ENCODE measurements at places on chromosomes 11 and 22.

DNA sequence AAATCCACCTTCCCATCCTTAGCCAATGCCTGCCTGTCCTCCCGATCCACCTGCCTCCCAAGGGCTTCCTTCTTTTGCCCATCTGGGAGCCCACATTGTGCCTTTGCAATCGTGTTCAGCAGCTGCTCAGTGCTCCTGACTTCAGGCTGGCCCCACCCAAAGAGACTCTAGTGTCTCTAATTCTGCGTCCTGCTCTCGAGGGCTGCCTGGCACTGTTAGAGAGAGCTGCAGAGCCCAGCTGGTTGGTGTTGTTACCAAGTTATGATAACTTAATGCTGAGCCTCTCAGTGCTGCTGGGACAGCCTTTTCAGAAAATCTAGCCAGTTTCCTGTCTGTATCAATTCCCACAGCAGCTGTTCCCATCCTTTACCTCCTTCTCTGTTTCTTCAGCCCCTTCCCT lies 69.1 kb downstream of the MICAL2 start:
- peak; percentile 8 for DNase-seq

DNA sequence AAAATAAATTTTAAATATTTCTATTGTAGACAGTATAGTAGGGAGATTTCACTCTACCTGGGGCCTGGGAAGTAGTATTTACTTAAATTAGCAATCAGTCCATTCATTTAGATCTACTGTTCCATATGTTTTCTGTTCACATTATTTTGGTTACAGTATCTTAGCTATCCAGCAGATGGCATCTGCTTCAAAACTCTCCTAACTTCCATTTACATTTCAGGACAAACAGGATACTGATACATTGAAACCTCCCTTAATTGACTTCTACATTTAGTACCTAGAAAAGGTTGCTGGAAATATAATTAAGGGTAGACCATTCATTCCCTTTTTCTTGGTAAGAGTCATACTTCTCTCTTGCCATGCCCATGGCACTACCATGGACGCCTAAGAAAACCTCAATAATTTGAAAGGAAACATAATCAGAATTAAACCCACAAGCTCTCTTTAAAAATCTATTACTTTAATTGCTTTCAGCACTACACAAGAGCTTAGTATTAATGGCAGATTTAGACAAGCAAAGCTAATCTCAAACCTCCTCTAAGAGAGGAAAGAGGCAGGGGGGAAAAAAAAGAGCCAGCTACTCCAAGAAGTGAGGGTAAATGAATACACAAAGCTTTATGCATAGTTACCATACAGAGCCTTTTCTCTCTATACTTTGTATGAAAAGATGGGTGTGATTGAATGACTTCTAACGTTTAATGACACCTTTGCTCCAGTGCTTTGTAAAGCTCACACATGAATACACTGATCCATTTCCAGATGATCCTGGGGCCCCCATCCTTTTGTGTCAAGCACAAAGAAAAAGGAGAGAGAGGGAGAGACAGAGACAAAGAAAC lies 131.2 kb upstream of the MTMR2 start:
- DNase-seq, result peak; percentile 74

DNA sequence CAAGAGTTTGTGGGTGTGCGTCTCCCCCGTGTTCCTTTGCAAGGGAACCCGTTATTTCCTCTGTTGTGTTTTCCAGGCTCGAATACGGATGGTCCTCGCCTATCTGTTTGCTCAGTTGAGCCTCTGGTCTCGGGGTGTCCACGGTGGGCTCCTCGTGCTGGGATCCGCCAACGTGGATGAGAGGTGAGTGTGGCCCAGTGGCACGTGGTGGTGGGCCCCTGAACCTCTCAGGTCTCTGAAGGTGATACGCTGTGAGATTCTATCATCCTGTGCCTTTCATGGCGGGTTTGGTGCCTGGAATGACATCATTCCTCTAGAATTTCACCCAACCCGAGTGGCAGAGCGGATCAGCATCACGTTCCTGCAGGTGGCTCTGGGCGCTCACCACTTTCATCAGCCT lies 32.5 kb downstream of the NADSYN1 start:
- DNase-seq, result no peak

- no peak for DNase-seq
Observed at GRCh38 chr11:123597859-123598258, 56.6 kb downstream of the SCN3B start.

DNA sequence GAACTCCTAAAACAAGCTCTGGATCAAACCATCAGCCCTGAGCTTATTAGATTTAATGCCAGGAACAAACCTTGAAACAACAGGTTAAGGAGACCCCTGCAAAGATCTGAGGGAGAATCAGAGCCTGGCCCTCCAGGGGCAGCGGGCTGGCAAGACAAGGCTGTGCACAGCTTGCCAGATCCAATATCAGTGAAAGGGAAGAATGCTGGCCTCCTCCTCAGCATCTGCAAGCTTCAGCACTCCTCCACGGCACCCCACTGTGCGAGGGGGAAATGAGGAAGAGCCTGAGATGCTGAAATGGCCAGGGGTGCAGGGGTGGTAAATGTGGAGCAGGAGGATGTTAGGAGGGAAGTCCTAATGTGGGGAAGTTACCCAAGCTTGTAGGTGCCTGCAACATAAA lies 167.0 kb downstream of the TENM4 start:
- no peak for DNase-seq

- peak; percentile 52 for DNase-seq
Observed at GRCh38 chr11:72585762-72586311, 88.4 kb downstream of the PDE2A start.

GRCh38 chr11:8228231-8228630 lies 35.4 kb downstream of the LMO1 start:
- DNase-seq, result no peak

GRCh38 chr11:76700177-76701100 lies 29.9 kb upstream of the LRRC32 start:
- no peak for DNase-seq

DNA sequence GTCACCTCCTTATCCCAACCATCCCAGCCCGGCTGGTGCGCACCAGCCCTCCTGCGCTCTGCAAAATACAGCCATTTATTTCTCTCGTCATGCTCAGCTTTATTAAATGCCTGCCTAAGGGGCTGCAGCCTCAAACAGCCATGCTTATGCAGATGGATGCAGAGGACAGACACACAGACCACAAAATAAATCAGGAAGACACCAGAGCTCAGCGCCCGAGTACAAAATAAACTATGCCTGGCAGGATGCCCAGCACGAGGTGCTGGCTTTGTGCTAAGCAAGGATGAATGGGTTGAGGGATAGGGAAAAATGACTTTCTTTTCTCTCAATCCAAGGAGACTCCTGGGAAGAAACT lies 70.5 kb downstream of the RPUSD4 start:
- peak; percentile 87 for DNase-seq

- DNase-seq, result no peak
Observed at GRCh38 chr11:32434356-32435151, 785 bp downstream of the WT1 start.

DNA sequence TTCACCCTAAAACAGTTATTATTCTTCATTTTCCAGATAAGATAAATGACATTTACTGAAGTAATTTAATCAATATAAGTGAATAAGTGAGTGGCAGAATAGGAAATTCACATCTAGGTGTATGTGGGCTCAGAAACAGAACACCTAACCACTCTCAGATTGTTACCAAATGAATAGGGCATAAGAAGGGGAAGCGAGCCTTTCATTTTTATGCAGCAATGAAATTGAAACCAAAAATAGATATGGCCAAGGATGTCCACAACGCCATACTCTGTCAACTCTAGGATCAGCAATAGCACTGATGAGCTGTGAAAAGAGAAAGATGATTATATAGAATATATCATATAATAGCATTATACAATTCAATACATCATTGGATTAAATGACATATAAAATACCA lies 398.1 kb upstream of the API5 start:
- DNase-seq, result no peak

- no peak for DNase-seq
Observed at GRCh38 chr22:25478528-25478927, 85.9 kb upstream of the GRK3 start.

GRCh38 chr22:36129486-36130388 lies 30.8 kb downstream of the APOL3 start:
- no peak for DNase-seq

DNA sequence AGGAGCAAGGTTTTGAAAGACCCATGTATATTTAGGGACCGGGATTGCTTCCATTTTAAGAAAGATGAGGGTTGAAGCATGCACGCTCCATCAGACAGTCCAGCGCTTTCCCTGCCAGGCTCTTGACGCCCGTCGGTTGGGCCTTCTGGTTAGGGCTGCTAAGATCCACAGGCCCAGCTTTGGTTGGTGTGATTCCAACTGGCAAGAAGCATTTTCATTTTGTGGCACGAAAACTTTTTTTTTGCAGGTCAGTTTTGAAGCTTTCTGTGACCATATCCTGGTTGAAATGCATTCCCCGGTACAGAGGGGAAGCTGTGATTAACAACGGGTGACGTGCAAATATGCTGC lies 34.3 kb upstream of the MPPED1 start:
- DNase-seq, result no peak

GRCh38 chr22:47781024-47781423 lies 1018.6 kb downstream of the TBC1D22A start:
- no peak for DNase-seq

DNA sequence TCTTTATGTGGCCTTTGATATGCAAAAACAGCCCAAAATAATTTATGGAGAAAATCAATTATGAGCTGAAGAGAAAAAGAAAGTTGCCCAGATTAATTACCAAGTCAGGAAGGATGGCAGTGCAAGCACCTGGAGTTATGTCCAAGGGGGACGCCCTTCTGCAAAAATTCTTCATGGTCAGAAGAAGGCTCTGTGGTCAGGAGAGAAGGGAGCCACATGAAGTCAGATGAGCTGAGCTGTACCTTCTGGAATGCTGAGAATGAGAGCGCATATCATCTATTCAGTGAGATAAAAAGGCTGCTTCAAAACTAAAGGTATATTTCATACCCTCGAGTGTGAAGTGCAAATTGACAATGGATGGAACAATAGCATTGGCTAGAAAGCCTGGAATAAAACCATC lies 607.4 kb downstream of the NTM start:
- no peak for DNase-seq

GRCh38 chr11:95443386-95443785 lies 212.4 kb upstream of the SESN3 start:
- DNase-seq, result no peak

GRCh38 chr11:5671831-5672230 lies 13.0 kb downstream of the TRIM5 start:
- DNase-seq, result no peak

DNA sequence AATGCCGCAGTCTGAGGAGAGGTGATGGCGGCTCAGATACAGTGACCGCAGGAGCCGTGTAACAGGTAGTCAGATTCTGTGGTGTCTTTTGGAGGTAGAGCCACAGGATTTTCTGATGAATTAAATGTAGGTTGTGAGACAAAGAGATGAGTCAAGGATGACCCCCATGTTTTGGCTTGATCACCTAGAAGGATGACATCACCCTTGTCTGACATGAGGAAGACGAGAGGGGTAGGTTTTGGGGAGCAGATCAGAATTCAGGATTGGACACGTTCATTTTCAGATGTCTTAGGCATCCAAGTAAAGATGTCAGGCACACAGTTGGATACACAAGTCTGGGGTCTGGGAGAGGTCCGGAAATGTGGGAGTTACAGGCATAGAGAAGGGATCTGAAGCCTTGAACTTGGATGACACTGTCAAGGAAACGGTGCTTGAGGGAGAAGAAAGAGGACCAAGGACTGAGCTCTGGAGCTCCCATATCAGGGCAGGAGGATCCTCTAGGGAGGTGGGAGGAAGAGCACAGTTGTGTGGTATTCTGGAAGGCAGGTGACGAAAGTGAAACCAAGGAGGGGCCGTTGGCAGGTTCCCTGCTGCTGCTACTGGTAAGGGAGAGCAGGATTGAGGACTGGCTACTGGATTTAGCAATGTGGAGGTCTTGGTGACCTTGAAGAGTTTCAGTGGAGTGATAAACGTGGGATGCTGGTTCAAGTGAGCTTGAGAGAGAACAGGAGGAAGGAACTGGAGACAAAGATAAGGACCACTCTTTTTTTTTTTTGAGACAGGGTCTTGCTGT lies 12.6 kb upstream of the GDPD5 start:
- no peak for DNase-seq

GRCh38 chr11:57217053-57217452 lies 20.0 kb downstream of the APLNR start:
- no peak for DNase-seq

- DNase-seq, result peak; percentile 80
Observed at GRCh38 chr22:44586999-44587736, 89.1 kb upstream of the RTL6 start.

DNA sequence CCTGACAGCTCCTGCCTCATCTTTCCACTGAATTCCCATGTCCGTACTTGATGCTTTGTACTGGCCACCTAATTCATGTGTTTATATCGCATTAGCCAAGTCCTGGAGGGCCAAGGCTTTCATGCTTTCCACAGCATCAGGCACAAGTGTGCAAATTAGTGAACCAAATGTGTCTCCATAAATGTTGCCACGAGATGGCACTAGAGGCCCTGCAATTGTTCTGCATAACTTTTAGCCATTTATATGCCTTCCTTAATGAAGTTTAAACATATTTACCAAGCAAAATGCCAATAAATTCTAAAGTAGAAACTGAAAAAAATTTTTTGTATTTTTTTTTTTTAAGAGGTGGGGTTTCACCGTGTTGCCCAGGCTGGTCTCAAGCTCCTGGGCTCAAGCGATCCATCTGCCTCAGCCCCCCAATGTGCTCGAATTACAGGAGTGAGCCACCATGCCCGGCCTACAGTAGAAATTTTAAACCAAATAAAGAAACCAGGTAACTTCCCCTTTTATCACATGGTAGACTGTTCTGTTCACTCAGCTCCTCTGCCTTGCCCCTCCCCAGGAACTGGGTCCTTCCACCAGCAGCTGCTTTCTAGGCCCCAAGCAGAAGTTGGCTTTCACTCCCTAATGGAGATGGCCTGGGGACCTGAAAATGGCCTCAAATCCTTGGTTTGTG lies 20.8 kb upstream of the IL18BP start:
- DNase-seq, result peak; percentile 12

- no peak for DNase-seq
Observed at GRCh38 chr22:36636916-36637315, 66.6 kb downstream of the CACNG2 start.

- no peak for DNase-seq
Observed at GRCh38 chr11:86313793-86314192, 11.8 kb downstream of the HIKESHI start.

- DNase-seq, result no peak
Observed at GRCh38 chr22:43478621-43479300, 66.9 kb downstream of the MPPED1 start.

DNA sequence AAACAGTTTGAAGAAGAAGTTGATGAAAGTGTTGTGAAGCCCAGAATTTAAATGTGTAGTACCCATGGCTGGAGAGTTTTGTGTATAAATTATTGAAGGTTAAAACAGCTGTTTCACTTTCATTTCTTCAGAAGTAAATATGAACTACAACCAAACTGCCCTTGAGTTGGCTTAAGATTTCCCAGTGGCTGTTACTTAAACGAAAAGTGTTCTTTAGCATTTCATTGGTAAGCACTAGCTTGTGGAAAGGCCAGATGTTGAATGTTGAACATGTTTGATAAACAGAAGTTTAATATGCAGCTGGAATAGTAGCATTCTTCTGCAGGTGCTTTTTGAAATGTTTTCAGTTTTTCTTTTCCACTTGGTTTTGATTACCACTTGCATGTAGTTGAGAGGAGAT lies 83.2 kb upstream of the TNRC6B start:
- no peak for DNase-seq

GRCh38 chr11:8763070-8763685 lies 80.6 kb downstream of the RPL27A start:
- DNase-seq, result no peak

Data from NCI-H1105 treated with DMSO at 0.1 percent for 48 hours (cell line).